ENCODE measurements at places on chromosomes 3 and 15. TPM values are rescaled to one million over a fixed set of nuclear protein-coding genes. Genes with fewer than 3 reads are reported as not detected.

The SOX14 gene
- total RNA-seq = not detected

The REC114 gene
- not detected for total RNA-seq

The TUSC7 gene
- total RNA-seq = not detected

The IL1RAP gene
- total RNA-seq = 42.6 TPM

The PRR20G gene
- total RNA-seq = not detected

The VGLL3 gene
- 93.0 TPM for total RNA-seq

The MUC20 gene
- total RNA-seq = 0.20 TPM

The SLC24A5 gene
- total RNA-seq = not detected

The FURIN gene
- total RNA-seq = 108 TPM

The PLD1 gene
- total RNA-seq = 16.9 TPM

The FOXB1 gene
- not detected for total RNA-seq

The EAF2 gene
- total RNA-seq = 1.9 TPM

The COLQ gene
- 0.36 TPM for total RNA-seq

The SERPINI2 gene
- not detected for total RNA-seq

The SMAD6 gene
- 20.8 TPM for total RNA-seq

The DLL4 gene
- total RNA-seq = 0.07 TPM

The KBTBD13 gene
- total RNA-seq = not detected

The ST8SIA2 gene
- total RNA-seq = not detected

The EPHA6 gene
- not detected for total RNA-seq

The GATA2 gene
- 2.3 TPM for total RNA-seq

The CKMT1A gene
- total RNA-seq = not detected

The SLC38A3 gene
- not detected for total RNA-seq

The OXTR gene
- total RNA-seq = 30.7 TPM

The FAM107A gene
- 0.07 TPM for total RNA-seq

The GOLGA8T gene
- 0.17 TPM for total RNA-seq

Data from smooth muscle cell of the pulmonary artery (primary cell).